Activated naive CD8-positive, alpha-beta T cell treated with anti-CD3 and anti-CD28 coated beads, Interleukin-2, amount 50 U/mL, for 16 hours (primary cell): ENCODE measurements at places on chromosomes 12 and 14.

GRCh38 chr14:102629011-102629444, 36.6 kb downstream of the RCOR1 start:
- DNase-seq = no peak

GRCh38 chr12:115823635-115824034, 453.9 kb downstream of the MED13L start:
- no peak for DNase-seq

- no peak for DNase-seq
Measured at GRCh38 chr14:53880761-53881160, 75.9 kb downstream of the BMP4 start.

DNA sequence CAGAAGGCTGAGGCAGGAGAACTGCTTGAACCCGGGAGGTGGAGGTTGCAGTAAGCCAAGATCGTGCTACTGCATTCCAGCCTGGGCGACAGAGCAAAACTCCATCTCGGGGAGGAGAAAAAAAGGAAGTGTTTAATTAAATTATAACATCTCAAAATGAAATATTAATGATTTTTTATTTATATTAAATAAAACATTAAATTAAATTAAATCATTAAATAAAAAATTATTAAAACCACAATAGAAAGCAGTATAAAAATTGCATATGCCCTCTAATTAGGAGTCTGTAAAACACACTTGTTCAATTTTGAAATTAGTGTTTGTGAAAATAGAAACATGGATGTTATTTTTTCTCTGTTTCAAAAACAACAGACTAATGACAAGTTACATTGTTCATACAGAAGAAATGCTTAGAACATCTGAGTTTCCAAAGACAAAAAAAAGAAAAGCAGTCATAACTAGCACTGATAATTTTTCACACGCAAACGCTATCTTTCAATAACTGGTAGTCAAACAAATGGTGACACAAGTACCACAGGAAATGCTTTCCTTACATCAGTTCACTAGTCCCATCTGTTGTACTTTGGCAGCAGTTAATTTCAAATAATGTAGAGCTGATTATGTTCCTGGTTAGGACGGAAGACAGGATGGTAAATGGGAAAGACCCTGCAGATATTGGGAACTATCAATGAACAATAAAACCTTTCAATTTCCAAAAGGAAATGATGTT, 54.9 kb downstream of the HECTD4 start:
- DNase-seq = no peak

DNA sequence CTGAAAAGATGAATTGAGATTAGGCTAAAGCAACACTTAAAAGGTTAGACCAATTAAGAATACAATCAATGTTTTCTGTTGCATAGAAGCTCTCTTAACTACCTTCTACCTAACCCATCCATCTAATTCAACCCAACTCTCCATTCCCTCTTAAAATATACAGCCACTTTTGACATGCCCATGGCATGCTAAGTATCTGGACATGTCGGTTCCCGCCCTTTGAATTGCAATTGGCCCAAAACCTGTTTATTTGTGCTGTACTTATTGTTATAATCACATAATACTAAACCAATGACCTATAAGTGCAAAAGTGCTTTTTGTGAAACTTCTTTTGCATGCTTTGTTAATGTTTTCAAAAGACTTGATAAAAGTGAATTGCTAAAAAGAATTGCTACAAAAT, 37.6 kb upstream of the APPL2 start:
- DNase-seq = no peak

- DNase-seq = no peak
Measured at GRCh38 chr14:55377236-55377635, 34.4 kb downstream of the ATG14 start.

- DNase-seq = peak; percentile 45
Measured at GRCh38 chr12:106903241-106903945, 52.3 kb upstream of the TMEM263 start.

DNA sequence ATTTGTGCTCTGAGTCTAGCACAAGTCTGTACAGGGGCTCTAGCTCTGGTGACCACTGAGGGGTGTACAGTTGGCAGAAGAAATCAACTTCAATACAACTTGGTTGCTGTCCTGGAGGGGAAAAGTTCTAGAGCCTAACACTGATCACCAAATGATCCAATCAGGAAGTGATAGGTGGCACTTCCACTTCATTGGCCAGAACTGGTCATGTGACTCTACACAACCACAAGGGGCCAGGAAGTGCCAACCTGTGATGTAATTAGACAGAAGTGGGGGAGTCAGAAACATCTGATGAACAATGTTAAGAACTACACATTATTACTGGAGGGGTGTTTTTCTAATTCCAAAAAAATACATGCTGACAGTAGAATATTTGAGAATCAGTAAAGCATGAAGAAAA, 401.6 kb downstream of the VRK1 start:
- no peak for DNase-seq

GRCh38 chr12:93180566-93180965, 197.2 kb upstream of the NUDT4 start:
- no peak for DNase-seq

DNA sequence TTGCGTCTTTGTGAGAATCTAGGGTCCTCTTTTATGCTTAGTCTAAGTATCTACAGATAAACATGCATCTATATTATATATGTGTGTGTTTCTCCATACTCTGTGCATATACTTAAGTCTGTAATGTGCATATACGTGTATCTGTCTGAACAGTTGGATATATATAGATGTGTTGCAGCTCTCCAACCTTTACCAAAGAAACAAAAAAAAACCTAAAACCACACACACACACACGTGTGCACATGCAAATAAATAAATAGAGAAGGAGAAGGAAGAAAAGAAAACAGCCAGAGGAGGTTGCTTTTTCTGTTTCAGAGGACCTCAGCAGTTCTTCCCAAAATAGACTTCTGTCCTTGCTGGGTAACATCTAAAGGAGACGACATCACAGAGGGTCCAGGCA, 244.9 kb downstream of the CACNA1C start:
- no peak for DNase-seq

DNA sequence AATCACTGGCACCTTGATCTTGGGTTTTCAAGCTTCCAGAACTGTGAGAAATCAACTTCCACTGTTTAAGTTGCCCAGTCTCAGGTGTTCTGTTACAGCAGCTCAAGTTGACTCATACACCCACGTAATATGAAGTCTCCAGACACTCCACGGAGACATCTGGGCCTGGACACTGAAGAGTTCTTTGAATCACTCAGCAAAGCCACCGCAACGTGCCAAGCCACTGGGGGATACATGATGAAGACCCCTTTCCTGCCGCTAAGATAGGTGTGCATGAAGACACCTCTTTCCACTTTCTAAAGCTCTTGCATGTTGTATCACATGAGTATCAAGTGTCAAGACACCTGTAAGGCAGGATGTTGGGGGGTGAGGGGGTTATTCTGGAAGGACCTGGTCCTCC, 311.7 kb upstream of the RTL1 start:
- no peak for DNase-seq

DNA sequence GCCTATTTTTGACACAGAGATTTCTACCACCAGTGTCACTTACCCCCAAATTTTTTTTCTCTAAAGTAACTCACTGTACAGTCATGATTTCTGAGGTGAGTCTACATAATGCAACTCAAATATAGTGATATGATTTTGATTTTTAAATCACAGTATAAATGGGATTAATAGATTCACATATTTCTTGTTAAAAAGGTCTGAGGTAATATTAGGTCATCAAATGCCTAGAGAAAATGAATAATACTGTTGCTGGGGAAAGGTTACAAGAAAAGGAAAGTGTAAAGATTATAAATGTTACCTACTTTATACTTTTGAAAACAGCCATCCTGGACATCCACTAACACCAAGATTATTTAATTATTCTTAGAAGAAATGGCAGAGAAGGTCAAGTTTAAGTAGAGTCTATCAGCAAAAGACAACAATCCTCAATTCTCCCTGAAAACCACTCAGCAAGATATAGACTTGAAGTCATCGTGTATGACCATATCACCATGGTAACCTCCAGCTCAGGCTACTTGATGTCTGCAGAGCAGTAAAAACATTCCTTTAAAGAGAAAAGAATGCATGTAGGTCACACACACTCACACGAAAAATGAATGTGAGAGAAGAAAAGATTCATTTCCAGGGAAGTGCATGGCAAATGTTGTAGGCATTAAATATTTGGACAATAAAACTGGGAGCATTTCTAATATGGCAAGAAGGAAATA, 58.7 kb downstream of the CCDC59 start:
- no peak for DNase-seq

- no peak for DNase-seq
Measured at GRCh38 chr12:89574736-89575208, 48.9 kb upstream of the POC1B start.

GRCh38 chr12:88590851-88591250, 10.6 kb upstream of the KITLG start:
- DNase-seq = no peak

GRCh38 chr14:94907626-94908261, 137.8 kb upstream of the GSC start:
- no peak for DNase-seq

DNA sequence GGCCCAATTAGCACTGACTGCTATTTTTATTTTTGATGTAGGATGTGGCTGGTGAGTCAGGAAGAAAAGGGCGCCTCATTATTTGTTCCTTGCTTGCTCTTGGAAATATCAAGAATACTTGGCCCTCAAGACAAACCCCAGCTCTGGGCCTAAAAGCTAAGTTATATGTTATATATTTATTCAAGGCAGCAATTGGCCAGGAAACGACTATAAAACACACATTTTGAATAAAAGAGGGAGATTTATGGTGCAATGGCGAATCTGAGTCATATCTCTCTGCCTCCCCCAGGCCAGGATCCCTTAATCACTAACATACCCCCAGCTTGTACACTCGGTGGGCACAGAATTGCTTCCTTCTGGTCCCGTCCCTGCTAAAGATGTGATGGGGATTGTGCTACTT, 63.3 kb downstream of the TBX5 start:
- DNase-seq = no peak
